ENCODE measurements at places on chromosomes 13 and 19. TPM values are rescaled to one million over a fixed set of nuclear protein-coding genes. Genes with fewer than 3 reads are reported as not detected.

The PDX1 gene
- total RNA-seq: not detected

The CBLC gene
- total RNA-seq: 27.8 TPM

The NLRP4 gene
- total RNA-seq: not detected

The CDX2 gene
- 0.11 TPM for total RNA-seq

The CEP89 gene
- total RNA-seq: 22.5 TPM

The ZNF285 gene
- total RNA-seq: 2.6 TPM

The NCCRP1 gene
- total RNA-seq: 2.0 TPM

The GMIP gene
- total RNA-seq: 23.0 TPM

The EDNRB gene
- total RNA-seq: 142 TPM

The OR2Z1 gene
- total RNA-seq: not detected

The ZNF540 gene
- total RNA-seq: 0.07 TPM

The TUBB4A gene
- total RNA-seq: 18.5 TPM
